ENCODE measurements at places on chromosomes 5 and 9.

- DNase-seq: peak; percentile 47
Observed at GRCh38 chr9:79617395-79617794, 45.6 kb downstream of the TLE4 start.

DNA sequence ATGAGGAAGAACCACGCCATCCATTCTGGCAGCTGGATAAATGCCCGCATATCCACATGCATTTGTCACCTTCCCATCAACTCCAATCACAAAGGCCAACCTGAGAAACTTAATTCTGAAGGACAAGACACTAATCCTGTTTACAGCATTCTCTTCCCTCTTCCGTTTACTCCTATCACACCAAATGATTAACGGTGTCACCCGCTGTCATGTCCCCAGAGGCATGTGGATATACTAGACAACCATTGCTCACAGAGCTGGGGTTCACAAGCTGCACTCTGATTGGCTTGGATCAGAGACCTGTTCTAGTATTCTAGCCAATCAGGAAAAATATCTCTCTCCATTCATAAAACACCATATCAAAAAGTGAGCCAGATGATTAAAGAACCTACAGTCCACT, 3.6 kb downstream of the MACROH2A1 start:
- no peak for DNase-seq

DNA sequence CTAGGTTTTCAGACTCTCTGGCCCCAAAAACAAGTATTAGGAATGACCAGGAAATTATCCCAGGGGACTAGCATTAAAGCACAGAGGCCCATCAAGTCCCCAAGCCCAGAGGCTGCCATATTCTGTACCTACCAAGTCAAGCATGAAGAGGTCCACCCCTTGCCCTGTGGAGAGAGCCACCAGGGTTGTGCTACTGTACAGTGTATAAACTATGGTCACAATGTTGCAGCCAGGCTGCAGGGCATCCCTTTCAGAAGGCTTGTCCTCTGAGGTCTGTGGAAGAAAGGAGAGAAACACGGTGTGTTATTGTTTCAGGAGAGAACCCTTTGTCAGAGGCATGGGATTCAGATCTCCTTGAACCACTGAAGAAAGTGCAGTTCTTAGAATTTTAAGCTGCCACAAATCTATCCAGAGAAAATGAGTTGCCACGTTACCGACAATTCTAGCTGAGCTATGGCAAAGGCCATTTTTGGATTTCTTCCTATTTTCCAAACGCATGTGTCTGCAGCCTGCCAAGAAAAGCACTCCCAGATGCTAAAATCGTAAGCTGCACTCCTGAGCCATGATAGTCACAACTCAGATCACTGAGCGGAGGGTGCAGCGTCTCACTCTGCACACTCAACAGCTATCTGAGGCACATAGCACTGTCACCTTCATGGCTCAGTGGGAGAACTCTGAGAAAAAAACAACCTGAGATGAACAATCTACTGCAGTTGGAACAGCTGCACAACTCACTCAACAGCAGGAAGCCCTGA, 45.5 kb upstream of the SPATA31E1 start:
- peak; percentile 61 for DNase-seq

DNA sequence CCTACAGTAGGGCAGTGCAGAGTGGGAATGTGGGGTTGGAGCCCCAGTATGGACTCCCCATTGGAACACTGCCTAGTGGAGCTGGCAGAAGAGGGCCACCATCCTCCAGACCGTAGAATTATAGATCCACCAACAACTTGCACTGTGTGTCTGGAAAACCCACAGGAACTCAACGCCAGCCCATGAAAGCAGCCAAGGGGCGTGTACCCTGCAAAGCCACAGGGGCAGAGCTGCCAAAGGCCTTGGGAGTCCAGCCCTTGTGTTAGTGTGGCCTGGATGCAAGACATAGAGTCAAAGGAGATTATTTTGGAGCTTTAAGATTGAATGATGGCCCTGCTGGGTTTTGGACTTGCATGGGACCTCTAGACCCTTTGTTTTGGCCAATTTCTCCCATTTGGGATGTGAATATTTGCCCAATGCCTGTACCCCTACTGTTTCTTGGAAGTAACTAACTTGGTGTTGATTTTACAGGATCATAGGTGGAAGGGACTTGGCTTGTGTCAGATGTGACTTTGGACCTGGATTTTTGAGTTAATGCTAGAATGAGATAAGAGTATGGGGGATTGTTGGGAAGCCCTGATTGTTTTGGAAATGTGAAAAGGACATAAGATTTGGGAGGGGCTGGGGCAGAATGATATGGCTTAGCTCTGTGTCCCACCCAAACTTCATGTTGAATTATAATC, 266.8 kb downstream of the SEMA5A start:
- no peak for DNase-seq

DNA sequence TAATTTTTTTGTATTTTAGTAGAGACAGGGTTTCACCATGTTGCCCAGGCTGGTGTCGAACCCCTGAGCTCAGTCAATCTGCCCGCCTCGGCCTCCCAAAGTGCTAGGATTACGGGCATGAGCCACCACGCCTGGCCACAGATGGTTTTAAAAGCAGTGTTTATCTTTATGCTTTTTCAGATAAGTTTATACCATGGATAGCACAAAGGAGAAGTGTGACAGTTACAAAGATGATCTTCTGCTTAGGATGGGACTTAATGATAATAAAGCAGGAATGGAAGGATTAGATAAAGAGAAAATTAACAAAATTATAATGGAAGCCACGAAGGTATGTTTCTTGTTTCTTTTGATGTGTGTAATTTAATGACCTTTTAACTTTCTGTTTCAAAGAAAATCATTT, 35.1 kb downstream of the POLK start:
- no peak for DNase-seq

DNA sequence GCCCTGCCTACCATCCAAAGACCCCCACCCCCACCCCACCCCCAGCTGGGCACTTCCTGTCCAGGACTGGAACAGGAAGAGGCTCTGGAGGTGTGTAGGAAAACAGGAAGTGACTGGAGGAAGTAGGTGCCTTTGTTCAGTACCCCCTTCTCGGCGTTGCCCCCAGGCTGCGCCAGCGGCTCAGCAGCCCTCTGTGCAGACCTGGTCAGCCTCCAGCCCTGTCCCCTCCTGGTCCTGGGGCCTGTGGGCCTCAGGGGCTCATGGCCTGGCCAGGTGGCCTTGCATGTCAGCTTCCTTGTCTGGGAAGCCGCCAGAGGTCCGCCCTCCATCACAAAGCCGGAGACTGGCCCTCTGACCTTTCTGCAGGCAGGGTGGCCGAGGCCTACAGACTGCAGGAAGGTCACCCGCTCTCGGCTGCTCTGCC, 26.0 kb downstream of the FLT4 start:
- no peak for DNase-seq

GRCh38 chr9:130962418-130963316, 23.6 kb upstream of the FIBCD1 start:
- peak; percentile 99 for DNase-seq

DNA sequence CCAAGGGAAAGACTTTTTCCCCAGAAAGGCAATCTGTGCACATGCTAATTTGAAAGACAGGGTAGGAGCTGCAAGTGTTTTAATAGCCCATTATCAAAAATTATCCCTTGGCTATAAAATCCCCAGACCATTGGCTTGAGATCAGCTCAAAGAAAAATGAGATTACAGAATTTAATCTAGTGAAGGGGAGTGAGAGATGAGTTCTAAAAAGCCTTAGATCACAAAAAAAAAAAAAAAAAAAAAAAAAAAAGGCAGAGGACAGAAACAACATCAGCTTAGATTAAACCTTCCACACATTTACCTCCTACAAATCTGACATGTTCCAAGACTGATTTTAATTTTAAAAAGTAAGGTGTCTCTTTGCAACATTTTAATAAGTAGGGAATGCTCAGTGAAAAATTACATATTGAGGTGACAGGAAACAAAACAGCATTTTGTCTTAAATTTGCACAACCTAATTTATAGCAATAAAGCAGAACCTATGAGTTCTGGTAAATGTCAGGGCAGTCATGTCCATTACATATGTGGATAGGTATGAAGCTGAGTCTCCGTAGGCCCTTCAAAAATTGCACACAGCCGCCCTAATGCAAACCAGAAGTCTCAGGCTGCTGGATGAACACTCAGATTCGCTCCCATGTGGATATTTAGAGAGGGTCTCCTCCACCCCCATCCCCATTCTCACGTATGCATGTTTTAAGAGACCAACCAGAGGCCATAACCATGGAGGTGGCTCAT, 43.4 kb downstream of the NFIB start:
- DNase-seq: no peak

GRCh38 chr5:143494162-143494561, 90.7 kb upstream of the NR3C1 start:
- DNase-seq: peak; percentile 60

GRCh38 chr9:88933607-88934379, 57.5 kb upstream of the S1PR3 start:
- DNase-seq: no peak

DNA sequence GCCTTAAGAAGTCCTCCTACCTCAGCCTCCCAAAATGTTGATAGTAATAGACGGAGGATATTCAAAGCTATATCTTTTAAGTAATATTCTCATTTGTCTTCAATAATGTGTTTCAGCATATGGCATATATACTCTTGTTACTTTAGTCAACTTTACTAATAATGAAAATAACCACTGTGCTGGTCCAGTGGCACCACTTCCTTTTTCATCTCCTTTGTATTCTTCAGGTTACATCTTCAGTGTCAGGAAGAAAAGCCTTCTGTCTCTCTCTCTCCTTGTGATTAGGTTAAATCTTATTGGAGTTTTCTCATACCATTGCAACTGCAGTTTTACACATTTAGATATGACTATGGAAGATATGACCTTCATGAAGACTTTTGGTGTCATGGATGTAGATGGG, 31.3 kb downstream of the PARP8 start:
- no peak for DNase-seq

DNA sequence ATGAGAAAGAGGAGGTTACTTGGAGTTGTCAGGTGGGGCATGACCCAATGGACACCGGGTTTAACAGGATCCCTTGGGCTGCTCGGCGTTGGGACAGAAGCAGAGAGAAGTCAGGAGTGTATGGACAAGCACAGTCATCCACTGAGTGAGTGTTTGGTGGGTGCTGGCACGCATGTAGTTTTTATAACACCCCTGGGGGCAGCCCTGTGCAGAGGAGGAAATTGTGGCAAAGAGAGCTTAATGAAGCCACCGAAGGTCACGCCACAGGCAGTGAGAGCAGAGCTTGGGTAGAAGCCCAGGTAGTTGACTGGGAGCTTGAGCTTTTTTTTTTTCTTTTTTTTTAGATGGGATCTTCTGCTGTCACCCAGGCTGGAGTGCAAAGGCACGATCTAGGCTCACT, 43.2 kb upstream of the IER5L start:
- no peak for DNase-seq

- no peak for DNase-seq
Observed at GRCh38 chr9:114124138-114124537, 25.0 kb upstream of the KIF12 start.

DNA sequence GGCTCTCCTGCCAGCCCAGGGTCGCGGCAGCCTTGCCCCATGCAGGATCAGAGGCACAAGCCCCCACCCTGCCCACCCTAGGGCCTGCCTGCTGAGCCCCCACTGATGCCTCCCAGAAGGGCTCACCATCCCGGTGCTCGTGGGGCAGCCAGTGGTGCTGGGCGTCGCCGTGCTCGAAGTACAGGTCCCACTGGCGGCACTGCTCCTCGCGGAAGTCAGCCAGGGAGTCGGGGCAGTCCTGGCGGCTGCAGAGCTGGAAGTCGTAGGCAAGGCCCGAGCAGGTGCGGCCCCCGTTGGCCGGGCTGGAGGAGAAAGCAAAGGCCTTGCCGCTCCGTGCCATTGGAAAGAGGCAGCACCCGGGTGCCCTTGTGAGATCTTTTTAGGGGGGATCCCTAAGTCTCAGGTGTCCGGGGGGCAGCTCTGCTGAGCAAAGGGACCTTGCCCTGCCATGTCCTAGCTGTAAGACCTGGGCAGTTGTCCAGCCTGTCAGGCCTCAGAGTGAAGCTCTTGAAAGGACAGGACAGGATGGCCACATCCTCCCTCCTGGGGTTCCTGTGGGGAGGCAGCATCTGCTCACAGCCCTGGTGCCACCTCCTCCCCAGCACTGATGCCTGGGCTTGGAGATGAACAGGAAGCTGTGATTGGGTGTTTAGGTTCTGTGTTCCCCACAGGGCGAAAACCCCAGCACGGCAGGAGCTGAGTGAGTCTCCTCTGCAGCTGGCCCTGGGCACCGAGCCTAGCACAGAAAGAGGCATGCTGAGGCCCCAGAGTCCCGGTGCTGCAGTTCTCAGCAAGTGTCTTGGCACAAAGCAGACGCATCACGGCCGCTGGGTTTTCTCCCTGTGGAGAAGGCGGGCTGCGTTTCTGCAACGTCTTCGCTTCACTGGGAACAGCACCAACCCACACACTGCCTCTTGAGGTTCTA, 77.7 kb downstream of the ZNF354C start:
- DNase-seq: no peak

GRCh38 chr5:40413743-40414142, 266.0 kb upstream of the PTGER4 start:
- no peak for DNase-seq

DNA sequence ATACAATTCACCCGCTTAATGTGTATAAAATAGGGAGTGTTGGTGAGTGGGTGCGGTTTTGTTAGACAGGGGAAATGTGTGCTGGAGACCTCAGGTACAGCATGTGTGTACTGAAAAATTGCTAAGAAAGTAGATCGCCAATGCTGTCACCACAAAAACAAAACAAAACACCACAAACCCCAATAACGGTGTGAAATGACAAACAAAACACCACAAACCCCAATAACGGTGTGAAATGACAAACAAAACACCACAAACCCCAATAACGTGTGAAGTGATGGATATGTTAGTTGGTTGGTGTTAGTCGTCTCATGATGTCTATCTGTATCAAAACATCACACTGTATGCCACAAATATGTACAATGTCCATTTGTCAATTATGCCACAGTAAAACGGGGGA, 14.2 kb upstream of the GFPT2 start:
- no peak for DNase-seq

- no peak for DNase-seq
Observed at GRCh38 chr9:3916984-3917383, 382.9 kb downstream of the GLIS3 start.

- no peak for DNase-seq
Observed at GRCh38 chr5:100682625-100683024, 147.5 kb downstream of the FAM174A start.

GRCh38 chr9:27771803-27772545, 198.7 kb upstream of the C9orf72 start:
- DNase-seq: no peak

GRCh38 chr9:133527444-133527920, 2.7 kb upstream of the MYMK start:
- DNase-seq: no peak

- DNase-seq: no peak
Observed at GRCh38 chr5:669111-669841, 23.9 kb downstream of the TPPP start.

GRCh38 chr5:37002176-37002751, 125.7 kb downstream of the NIPBL start:
- DNase-seq: no peak

All from AG20443 (cell line).